ENCODE measurements at places on chromosomes 5 and 9. TPM values are rescaled to one million over a fixed set of nuclear protein-coding genes. Genes with fewer than 3 reads are reported as not detected.

- no peak for DNase-seq
Observed at GRCh38 chr9:123562844-123563346, 206.9 kb downstream of the CRB2 start.

GRCh38 chr5:77209495-77210090 is 887 bp upstream of the PDE8B start:
- no peak for DNase-seq

DNA sequence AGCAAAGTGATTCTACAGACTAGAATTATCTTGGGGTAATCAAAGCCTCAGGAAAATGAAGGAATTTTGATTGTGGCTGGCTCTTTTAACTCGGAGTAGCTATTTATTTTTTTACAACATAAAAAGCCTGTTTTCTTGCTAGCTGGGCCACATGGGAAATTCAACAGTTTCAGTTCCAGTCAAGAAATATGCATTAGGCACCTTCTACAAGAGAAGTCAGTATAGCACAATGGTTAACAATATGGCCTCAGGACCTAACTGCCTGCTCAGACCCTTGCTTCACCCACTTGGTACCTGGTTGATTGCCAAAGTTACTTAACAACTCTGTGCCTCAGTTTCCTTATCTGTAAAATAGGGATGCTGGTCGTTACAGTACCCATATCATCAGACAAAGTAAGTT is 586.2 kb downstream of the ZNF608 start:
- DNase-seq = no peak

The NR5A1 gene
- not detected for total RNA-seq

The SPATA31A3 gene
- total RNA-seq = not detected

DNA sequence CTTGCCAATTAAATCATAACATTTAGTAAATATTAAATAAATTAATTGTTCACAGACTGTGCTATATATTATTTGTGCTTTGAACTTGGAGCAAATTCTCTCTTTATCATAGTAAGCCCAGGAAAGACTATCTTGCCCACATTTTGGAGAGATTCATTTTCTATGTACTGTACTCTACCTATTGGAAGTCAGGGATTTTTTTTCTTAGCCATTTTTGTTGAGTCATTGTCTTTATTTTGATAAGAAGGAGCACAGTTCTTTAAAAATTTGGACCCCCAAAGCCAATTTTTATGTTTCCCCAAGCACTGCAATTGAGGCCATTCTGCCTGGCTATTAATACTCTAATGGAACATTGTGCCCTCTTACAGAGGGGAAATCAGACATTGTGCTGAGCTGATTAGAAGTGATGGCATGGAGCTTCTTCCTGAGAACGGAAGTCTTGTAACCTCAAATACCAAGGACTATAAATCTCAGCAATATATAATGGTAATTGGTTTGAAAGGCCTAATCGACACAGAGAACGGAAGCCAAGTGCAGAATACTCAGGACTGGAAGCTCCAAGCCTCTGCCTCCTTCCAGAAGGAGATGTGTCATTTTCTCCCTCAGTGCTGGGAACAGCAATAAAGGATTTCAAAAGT is 188.8 kb upstream of the PAPPA start:
- no peak for DNase-seq

DNA sequence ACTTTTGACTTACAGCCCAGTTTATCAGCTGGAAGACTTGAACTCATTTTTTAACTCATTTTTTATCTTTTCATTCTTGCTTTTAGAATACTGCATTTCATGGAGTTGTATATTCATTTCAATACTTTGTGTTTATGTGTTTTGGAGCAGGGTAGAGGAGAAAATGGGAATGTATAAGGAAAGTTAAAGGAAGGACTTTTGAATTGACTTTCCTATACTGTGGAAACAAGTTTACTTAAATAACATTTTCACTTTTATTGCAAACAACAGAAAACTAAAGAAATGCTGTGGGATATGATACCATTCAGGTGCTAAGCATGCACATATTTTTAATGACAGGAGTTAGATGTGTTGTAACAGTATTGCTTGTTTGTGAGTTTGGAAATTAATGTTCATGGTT is 11.7 kb downstream of the NIPBL start:
- no peak for DNase-seq

The MSX2 gene
- total RNA-seq = 0.62 TPM

- DNase-seq = peak; percentile 33
Observed at GRCh38 chr5:78540335-78541085, 108.1 kb downstream of the LHFPL2 start.

- peak; percentile 71 for DNase-seq
Observed at GRCh38 chr9:98709968-98710965, 1.5 kb upstream of the GABBR2 start.

GRCh38 chr9:121821326-121821725 is 169.9 kb downstream of the DAB2IP start:
- DNase-seq = no peak

The SH3TC2 gene
- total RNA-seq = 5.1 TPM

DNA sequence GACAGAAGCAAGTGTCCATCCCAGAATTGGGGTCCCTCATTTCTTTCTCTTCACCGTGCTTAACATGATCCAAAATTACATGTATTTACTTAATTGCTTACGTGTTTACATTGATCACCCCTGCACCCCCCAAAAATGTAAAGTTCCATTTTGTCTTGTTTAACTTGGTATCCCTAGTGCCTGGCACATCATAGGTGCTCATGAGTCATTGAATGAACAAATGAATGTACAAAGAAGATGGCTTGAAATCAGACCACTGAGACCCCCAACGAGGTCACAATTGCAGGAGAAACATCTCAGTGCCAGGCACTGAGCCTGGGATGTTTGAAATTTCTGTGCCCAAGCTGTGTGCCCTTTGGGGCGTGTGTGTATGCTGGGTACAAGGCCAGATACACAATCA is 45.2 kb upstream of the NDFIP1 start:
- no peak for DNase-seq

The SLC34A3 gene
- total RNA-seq = not detected

DNA sequence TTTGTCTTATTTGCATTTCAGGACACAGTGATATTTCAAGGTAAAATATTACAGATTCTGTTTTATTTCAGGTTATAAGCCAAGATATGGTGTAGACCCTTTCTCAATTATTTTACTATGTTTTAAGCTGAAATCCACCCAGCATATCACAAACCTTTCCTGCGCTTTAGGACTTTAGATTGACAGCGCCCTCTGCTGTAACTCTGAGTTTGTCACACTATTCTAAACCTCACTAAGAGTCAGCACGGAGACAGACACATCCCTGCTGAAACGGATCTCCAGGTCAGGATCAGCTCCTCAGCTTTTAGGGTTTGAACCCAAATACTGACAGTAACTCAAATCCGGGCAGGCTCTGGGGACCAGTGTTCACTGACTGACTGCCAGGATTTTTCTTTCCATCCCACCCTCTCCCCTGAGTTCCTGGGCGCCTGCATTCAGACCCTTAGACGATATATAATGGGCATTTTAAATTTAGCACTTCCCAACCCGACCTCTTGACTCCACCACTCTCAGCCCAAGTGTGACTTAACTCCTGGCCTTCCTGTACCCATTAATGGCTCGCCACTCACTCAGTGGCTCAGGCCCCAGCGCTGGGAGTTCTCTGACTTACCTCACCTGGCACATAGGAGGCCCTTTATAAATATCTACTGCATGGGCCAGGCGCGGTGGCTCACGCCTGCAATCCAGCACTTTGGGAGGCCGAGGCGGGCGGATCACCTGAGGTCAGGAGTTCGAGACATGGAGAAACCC is 33.5 kb downstream of the TLX3 start:
- DNase-seq = peak; percentile 74

DNA sequence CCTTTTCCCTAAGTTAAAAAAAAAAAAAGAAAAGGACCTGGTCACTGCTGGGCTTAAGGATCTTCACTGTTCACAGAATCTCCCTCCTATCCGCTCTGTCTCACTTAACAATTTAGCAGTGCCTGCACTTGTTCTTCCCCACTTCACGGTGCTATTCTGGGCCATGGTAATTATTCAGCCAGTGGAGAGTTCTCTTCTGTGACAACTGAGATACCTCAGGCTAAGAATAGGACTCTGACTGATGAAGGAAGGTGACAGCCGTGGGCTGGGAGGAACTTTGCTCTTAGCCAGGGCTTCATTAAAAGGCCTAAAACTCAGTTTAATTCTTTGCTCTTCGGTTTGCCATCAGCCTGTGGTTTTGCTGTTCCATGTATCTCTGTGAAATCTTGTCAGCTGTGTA is 51.9 kb upstream of the ENTREP1 start:
- DNase-seq = peak; percentile 72

GRCh38 chr9:109048822-109049221 is 35.5 kb upstream of the CTNNAL1 start:
- no peak for DNase-seq

- DNase-seq = no peak
Observed at GRCh38 chr9:94912700-94913249, 186.3 kb downstream of the AOPEP start.

- no peak for DNase-seq
Observed at GRCh38 chr5:178086266-178086665, 27.1 kb upstream of the N4BP3 start.

DNA sequence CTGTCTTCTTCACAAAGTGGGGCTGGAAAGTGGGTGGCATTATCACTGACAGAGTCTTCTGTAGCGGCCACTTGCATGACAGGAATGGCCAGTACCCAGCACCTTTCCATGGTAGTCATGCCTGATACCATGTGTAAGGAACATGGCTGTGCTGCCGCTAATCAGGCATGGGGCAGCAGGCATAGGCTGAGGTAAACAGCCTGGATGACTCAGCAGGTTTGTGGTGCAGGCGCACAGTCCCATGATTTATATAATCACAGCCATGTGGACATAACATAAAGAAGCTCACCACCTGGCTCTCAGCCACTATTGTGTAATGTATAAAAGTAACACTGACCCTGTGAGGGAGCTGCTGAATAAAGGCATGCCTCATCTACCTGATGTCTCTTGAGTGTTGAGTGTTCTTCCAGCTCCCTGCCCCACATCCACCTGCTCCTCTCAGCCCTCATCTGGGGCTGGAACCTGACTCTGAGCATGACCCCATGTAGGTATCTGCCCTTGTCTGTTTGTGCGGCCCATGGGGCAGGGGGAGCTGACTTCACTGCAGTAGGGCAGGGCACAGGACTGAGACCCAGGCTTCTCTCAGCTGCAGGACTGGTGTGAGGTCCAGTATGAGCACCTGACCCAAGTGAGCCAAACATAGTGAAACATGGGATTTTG is 13.2 kb upstream of the ICE1 start:
- no peak for DNase-seq

DNA sequence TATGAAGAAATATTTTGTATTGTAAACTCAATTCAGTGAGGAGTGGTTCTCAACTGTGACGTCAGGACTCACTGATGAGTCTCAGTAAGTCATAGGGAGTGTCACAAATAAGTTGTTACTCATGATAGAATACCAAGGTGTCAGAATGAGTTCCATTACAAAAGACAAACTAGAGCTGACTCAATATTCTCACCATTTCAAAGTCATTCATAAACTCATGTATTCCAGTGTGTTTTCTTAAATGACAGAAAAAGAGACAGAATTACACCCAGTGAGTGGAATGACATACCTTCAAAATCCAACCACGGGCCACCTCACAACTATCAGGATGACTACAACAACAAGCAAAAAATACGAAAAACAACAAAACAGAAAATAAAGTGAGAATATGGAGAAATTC is 321.5 kb downstream of the ENC1 start:
- DNase-seq = no peak

DNA sequence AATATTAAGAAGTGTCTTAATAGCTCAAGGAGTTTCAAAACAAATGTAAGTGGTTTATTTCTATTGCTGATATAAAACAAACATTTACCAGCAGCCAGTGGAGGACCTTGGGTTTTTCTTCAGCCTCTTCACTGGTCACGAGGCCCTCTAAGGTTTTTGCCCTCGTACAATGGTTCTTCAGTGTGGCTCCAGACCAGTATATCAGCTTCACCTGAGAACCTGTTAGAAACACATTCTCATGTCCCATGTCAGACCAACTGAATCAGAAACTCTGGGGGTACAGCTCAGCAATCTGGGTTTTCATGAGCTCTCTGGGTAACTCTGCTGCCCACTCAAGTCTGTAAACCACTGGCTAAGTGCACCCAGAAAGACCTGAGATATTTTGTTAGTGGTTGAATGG is 12.9 kb downstream of the WWC1 start:
- DNase-seq = no peak

DNA sequence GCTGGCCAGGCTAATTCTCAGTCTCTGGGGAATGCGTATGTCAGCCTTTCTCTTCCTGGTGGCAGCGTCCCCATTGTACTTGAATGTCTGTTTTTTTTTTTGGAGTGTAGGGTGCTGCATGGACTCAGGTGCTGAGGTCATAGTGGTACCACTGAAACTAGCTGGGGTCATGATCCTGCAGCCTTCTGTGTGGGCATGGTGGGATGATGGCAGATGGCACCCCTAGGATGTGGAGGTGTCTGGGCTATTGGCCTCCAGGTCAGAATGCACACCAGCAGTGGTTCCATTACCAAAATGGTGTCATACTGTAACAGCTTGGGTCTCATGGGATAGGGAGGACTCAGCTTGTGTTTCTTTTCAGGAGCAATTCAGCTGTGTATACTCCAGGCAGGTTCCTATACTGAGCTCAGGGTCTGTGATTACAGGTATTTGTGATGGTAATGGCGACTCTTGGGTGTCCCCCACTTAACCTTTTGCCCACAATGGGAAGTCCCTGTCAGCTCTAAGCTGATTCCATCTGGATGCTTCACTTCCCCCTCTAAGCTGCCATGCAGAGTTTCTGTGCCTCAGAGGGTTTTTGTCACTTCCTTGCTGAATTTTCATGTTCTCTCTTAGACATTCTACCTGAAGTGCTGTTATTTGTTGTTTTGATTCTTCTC is 17.9 kb downstream of the HSD17B4 start:
- no peak for DNase-seq

GRCh38 chr5:68229416-68229815 is 13.9 kb downstream of the PIK3R1 start:
- no peak for DNase-seq

GRCh38 chr5:177335701-177336065 is 15.8 kb downstream of the LMAN2 start:
- DNase-seq = no peak

The PLAA gene
- total RNA-seq = 39.9 TPM

DNA sequence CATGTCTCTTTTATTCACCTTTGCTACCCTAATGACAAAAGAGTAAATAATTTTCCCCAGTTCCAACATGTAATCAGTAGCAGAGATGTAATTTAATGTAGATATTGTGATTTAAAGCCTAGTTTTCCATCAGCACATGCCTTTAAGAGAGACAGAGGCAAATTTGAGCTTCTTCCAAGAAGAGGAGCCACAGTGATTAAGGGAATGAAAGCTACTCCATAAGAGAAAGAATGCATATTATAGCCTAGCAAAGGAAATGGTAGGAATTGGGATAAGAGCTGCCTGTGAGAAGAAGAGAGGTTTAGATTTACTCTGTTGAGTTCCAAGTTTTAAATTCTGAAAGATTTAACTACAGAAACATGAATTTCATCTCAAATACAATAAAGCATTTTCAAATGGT is 591.0 kb upstream of the DMAC1 start:
- no peak for DNase-seq

GRCh38 chr9:114894609-114895433 is 35.6 kb downstream of the TNFSF8 start:
- DNase-seq = peak; percentile 40

DNA sequence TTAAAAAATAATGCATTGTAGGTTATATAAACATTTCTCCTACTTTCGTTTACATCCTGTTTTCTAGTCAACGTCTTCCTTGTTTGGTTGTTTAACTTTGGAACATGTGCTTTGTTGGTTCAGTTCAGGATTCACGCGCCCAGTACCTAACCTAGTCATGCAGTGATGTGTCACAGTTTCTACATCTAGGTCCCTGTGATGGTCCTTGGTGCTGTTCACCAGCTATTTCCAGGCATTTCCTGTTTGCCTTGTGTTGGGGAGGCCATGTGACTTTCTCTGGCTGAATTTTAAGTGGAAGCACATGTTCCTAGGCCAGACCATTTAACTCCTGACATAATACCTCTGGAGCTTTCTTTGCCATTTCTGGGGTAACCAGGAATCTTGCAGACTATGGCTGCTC is 292.3 kb downstream of the SMARCA2 start:
- DNase-seq = no peak
